ENCODE measurements at places on chromosomes 2 and 18.

DNA sequence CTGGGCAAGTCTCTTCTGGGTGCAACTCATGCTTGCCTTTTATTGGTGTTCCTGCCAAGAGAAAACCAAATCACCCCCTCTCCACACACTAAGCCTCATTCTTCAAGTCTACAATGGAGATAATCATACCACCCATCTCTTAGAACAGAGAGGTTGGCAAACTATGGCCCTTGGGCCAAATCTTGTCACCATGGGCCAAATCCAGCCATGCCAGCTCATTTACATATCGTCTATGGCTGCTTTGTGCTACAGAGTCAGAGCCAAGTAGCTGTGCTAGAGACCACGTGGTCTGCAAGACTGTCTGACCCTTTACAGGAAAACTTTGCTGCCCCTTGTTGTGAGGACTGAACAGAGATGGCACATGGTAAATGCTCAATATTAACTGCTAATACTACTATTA is 270.3 kb upstream of the PARD3B start:
- no peak for DNase-seq

- no peak for DNase-seq
Measured at GRCh38 chr2:233964581-233964980, 47.4 kb downstream of the TRPM8 start.

GRCh38 chr18:505483-506122 is 5.1 kb upstream of the COLEC12 start:
- DNase-seq, result no peak

DNA sequence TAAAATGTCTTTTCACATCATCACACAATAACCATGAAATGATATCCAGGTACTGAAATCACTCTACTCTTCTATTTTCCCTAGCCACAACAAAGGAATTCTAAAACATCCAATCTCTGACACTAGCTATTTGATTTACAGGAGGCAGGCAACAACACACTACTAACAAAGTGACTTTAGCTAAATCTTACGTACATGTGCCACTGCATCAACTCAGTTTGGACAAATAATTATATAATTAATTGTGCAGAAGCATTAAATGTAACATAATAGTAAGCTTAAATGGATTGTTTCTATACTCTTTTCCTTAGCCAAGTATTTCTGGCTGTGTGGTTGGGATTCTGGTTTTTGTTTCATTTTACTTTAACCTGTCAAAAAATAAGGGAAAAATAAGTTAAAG is 192.4 kb downstream of the AFF3 start:
- no peak for DNase-seq

DNA sequence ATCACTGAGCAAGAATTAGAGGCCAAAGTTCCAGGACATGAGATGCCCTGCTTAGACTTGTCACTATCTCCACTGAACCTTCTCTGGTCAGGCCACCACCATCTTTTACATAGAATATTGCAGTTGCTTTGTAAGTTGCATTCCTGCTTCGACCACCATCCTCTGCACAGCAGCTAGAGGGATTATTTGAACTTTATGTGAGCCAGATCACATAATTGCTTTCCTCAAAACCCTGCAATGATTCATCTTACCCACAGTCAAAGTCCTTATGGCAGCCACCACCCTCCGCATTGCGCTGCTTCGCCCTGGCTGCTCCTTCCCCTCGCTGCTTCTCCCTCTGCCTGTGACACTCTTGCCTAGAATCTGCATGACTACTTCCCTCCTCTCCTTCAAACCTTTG is 111.3 kb downstream of the EML6 start:
- no peak for DNase-seq

Data from immature natural killer cell (primary cell).